Fibroblast of pulmonary artery (primary cell): ENCODE measurements at places on chromosomes 16 and 17.

- no peak for DNase-seq
Observed at GRCh38 chr16:69301861-69302260, 9.3 kb upstream of the VPS4A start.

DNA sequence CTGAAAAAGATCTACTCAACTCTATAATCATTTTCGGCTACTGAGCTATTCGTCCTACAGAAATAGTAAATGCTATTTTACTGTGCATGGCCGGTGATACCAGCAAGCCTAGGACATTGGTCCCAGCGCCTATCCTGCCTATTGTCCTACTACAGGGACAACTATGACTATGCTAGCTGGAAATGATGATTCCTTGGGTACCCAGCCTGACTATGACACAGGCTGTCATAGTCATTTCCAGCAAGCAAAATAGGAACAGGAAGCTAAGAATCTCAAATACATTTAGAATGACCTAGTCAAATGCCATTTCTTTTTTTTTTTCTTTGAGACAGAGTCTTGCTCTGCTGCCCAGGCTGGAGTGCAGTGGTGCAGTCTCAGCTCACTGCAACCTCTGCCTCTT, 33.7 kb upstream of the HSBP1 start:
- DNase-seq, result no peak

DNA sequence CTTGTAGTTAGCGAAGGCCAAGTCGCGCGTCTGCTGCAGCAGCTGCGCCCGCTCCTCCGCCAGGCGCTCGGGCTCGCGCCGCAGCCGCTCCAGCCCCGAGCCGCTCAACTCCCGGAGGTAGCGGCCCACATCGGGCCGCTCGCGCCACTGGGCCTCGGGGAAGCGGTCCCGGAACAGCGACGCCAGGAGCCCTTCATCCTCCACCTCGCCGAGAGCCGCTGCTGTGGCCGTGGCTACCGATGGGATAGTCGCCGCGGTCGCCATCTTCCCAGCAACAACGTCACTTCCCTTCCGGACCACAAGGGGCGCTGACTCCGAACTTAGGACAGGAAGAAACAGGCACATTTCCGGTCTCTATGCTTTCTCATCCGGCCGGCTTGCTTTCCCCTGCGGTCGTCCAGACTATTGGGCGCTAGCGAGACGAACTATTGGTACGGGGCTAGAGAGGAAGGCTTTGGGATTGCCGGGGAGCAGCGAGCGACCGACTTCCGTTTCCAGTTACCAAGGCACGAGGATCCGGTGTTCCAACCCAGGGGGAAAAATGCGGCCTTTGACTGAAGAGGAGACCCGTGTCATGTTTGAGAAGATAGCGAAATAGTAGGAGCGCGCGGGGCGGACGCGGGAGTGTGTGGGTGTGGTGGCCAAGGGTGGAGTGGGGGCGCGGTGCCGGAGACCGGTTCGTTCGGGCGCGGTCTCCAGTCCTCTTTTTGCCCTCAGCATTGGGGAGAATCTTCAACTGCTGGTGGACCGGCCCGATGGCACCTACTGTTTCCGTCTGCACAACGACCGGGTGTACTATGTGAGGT, at the start of the genes COG8 and NIP7:
COG8 (minus strand) TSS at position 276 of the 806 bp plus-strand sequence; CDS start at position 264, 12 bp downstream.
NIP7 (plus strand) TSS at position 484 of the 806 bp plus-strand sequence; CDS start at position 542, 58 bp downstream.
- peak; percentile 99 for DNase-seq

DNA sequence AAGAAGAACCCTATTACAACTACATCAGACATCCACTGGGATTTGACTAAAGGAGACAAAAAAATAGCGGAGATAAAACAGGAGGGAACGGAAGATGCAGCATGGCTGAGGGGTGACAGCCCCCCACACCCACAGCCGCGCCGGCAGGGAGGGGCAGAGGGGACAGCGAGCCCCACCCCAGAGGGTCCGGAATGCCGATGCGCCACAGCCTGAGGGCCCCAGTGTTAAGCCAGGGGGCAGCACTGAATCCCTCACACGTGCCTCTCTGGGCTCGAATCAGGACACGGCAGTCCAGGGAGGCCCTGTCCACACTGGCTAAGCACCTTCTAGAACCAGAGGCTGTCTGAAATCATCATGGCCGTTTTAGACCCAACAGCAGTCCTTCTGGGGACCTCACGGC, 18.8 kb downstream of the MAP1LC3B start:
- DNase-seq, result no peak

DNA sequence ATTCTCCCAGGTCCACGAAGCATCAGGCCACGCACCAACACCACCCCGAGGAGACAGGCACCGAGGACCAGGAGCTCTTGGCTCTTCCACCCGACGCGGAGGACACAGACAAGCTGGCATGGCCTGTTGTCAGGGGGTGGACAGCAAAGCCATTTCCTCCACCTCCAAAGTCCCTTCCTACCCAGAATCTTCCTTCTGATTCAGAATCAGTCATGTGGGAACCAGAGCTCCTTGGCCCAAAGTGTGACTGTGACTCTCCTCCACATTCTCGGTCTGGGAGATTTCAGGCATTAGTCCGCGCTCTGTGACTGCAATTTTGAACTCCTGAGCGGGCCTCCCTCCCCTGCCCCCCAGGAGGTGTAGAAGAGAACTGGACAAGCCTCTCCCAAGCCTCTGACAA, 9.2 kb downstream of the DNAH17 start:
- no peak for DNase-seq

GRCh38 chr17:17811381-17812210, 25.2 kb downstream of the SREBF1 start:
- peak; percentile 57 for DNase-seq

GRCh38 chr17:2634361-2634960, 41.0 kb downstream of the PAFAH1B1 start:
- no peak for DNase-seq

DNA sequence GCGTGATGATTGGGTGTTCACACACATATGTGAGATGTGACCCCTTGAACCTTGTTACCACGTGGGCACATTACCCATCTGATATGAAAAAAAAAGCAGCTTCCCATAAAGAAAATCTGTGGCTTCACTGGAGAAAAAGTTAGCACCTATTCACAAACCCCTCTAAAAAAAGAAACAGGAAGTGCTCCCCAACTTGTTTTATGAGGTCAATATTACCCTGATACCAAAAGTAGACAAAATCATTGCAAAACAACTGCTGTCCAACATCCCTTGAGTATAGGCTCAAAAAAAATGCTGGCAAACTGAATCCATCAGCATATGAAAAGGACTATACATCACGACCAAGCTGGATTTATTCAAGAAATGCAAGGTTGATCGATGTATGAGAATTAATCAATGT, 99.7 kb upstream of the RBL2 start:
- DNase-seq, result no peak

DNA sequence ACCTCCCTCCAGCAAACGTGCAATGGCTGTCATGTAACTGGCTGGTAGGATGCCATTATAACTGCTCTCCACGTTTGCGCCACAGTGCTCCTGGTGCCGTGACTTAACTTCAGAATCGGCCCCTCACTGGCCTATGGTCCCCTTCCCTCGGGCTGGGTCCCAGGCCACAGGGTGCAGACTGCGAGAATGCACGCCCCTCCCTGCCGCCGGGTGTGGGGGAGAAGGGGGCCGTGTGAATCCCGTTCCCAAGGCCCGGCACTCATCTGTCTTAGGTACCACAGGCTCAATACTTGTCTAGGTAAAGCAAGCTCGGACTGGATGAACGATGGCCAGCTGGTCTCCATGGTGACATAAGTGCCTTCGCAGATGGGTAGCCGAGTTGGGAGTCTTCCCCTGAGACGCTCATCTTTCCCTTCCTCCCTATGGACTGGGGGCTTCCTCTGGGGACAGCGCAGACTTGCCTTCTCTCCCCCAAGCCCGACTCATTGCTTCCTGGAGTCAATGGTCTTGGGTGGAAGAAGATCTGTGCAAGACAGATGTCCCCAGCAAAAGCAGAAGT, 37.8 kb downstream of the TIMM22 start:
- no peak for DNase-seq

GRCh38 chr17:65409381-65409780, 152.1 kb downstream of the AXIN2 start:
- no peak for DNase-seq

GRCh38 chr17:50919321-50920040, 53.3 kb upstream of the TOB1 start:
- peak; percentile 84 for DNase-seq

- no peak for DNase-seq
Observed at GRCh38 chr16:11557801-11558200, 28.9 kb downstream of the LITAF start.

DNA sequence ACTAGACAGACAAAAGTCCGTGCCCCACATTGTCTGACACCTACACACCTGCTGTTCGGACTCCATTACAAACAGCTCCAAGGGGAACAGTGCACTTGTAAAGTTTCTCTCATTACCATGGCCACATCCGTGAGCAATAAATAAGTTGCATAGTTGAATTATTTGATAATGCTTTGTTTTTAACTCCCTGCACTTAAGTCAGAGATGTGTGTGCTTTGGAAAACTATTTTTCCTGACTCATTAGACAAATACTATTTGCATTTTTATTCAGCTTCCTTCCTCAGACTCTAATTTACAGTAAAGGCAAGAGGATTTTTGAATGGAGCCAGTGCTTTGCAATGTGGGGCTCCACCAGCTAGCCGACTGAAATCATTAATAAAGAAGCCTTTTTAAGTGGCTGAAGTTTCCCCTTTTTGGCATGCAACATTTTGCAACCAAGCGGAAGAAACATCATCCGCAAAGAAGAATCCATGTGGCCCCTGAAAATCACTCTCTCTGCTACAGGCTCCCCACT, 6.5 kb upstream of the CCL2 start:
- DNase-seq, result peak; percentile 73

DNA sequence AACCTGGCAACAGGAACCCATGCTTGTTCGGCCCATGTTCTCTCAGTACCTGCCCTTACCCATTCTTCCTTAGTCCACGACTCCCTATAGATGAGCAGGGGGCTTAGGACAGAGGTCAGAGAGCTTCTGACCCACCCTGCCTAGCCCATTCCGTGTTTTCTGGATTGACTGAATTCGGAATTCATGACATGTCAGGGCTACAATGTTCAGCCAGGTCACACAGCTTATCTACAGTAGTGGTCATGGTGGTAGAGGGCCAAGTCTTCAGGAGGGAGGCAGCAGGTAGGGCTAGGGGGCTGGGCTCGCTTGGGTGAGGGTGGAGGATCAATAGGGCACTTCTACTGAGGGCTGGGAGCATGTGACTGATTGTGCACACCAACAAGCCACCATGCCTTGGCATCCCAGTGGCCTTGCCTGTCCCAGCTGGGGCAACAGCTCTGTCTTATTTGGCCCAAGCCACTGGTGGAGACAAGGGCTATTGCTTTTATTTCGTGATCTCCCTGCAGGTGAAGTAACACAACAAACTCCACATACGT, 3.1 kb downstream of the HEXIM2 start:
- DNase-seq, result no peak

GRCh38 chr17:45961206-45961605, 37.8 kb upstream of the STH start:
- no peak for DNase-seq

DNA sequence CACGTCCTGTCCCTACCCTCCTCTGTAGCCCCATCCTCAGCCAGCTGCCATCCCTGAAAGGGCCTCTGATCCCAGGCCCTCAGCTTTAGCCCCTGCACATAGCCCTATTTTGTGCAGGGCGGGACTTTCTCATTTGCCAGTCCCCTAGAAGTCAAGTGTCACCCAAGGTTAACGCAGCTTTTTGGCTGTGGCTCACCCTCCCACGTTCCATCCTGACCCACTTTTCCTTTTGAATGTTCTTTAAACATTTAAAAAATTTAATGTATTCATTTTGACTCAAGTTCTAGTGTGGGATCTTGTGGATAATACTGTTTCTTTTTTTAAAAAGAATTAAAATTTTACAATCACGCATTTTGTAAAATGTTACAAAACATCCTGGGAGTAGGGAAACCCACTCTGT, 62.2 kb upstream of the LGALS9 start:
- no peak for DNase-seq

DNA sequence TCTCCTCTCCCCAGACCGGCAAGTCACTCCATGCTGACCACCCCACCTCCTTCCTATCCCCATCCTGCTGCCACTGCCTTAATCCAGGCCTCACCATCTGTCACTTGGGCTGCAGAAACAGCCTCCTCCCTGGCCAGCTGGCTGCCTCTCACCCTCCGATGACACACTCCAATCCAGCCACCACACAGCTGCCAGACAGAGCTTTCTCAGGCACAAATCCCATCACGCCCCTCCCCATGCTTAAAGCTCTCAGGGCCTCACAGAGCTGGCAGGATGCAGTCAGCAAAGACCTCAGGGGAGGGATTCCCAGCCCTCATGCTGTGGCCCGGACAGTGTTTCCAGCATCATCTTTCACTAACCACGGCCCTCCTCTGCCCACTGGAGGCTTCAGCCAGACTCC, 13.7 kb downstream of the CAMKK1 start:
- peak; percentile 45 for DNase-seq

DNA sequence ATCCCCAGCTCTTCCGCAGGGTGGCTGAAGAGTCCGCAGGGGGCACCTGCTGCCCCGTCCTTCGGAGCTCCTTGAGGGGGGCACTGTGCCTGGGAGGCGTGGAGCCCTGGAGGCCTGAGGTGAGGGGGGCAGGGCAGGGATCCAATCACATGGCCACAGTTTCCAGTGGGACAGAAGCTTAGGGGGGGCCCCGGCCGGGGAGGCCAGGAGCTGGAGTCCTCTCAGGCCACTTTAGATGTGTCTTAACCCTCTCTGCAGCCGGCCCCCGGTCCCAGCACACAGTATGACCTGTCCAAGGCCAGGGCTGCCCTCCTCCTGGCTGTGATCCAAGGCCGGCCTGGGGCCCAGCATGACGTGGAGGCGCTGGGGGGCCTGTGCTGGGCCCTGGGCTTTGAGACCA, 10.8 kb downstream of the ZNF213 start:
- DNase-seq, result no peak

DNA sequence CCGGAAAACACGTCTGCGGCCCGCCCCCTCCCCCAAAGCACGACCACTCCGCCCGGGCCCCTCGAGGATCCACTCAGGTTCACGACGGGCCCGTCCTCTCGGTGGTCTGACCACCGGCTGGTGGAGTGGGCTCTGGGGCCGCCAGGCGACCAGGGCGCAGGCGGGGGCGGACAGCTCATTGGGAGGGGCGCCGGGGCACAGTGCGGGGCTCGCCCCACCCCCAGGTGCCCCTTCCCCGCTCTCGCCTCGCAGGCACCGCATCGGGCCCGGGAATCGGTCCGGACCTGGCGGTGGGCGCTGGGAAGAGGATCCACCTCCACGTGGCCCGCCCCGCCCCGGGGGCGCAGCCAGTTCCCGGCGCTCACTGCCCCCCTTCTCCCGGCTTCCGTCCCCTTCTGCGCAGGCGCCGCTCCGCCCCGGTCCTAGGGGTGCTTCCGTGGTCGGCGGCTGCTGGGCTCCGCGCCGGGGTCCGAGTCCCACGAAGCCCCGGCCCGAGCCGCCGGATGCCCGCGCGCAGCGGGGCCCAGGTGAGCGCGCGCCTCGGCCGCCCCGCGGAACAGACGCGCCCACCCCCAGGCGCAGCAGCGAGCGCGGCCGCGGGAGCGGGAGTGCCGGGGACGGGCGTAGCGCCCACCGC, at the start of gene MPG:
MPG (plus strand) TSS at position 419 of the 637 bp plus-strand sequence; CDS start at position 504, 85 bp downstream.
- peak; percentile 77 for DNase-seq

DNA sequence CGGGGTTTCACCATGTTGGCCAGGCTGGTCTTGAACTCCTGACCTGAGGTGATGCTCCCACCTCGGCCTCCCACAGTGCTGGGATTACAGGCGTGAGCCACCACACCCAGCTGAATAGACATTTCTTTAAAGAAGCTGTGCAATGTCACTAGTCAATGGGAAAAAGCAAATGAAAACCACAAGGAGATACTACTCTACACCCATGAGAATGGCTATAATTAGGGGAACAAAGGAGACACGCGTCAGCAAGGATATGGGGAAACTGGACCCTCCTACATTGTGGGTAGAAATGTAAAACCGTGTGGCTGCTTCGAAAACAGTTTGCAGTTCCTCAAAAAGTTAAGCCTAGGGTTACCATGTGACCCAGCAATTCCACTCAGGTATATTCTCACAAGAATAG, 103.4 kb downstream of the VPS53 start:
- no peak for DNase-seq

GRCh38 chr17:77076124-77076830, 64.5 kb upstream of the SEC14L1 start:
- DNase-seq, result peak; percentile 17
